ENCODE measurements at places on chromosomes 2 and 18.

DNA sequence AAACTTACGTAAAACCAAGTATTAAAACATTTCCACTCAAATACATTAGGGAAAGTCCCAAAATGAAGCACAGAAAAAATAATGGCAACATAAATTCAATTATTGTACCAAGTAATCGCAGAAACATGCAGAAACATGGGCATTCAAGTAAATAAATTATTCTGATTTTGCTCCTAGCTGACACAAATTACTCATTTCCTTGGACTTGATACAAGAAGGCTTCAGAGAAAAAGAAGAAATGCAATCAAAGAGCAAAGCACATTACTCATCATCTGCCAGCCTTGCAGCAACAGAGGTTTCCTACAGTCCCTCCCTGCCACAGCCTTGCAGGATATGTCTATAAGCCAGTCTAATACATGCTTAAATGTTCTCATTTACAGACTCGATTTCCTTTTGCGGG, 439.8 kb upstream of the LYPD1 start:
- peak; percentile 93 for DNase-seq

DNA sequence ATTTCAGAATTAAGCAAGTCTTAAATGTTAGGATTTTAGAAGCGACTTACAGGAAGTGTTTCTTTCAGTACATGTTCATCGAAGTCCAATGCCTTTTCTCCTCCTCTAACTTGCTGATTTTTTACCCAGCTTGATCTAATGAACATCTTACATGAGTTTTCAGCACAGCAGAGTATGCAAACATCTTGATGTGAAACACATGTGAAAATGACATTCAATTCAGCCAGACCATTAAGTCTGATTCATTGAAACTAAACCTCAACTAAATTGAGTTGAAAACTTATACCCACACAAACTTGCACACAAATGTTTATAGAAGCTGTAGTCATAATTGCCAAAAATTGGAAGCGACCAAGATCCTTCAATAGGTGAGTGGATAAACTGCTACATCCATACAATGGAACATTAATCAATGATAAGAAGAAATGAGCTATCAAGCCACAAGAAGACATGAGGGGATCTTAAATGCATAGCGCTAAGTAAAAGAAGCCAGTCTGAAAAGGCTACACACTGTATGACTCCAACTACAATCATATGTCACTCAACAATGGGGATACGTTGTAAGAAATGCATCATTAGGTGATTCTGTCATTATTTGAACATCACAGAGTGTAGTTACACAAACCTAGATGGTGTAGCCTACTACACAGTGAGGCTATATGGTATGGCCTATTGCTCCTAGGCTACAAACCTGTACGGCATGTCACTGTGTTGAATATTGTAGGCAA, 18.5 kb downstream of the PSTPIP2 start:
- DNase-seq, result no peak

DNA sequence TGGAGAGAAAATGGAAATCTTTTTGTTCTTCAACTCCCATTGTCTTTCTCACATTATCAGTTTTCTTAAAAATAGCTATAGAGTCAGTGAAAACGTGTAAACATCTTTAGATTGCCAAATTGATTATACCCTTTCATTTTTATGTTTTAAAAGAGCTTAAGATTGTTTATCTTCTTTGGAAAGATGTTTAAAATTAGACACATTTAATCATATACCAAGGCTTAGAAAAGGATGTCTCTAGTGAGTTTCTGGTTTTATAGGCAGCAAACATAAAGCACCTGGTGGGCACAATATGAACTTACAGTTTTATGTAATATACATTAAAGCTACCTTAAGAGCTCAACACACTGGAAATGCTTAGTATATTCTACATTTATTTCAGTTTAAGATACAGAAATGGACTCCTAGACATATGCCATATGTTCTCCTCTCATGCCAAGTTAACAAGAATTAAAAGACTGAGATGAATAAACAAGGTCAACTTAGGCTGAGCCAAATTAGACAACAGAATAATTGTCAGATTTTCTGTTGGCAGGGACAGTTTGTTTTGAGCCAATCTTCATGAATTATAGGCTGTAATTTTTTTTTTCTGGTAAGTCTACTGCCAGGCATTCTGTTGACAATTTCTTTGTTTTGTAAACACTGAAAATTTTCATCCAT, 112.7 kb downstream of the OTX1 start:
- peak; percentile 3 for DNase-seq

DNA sequence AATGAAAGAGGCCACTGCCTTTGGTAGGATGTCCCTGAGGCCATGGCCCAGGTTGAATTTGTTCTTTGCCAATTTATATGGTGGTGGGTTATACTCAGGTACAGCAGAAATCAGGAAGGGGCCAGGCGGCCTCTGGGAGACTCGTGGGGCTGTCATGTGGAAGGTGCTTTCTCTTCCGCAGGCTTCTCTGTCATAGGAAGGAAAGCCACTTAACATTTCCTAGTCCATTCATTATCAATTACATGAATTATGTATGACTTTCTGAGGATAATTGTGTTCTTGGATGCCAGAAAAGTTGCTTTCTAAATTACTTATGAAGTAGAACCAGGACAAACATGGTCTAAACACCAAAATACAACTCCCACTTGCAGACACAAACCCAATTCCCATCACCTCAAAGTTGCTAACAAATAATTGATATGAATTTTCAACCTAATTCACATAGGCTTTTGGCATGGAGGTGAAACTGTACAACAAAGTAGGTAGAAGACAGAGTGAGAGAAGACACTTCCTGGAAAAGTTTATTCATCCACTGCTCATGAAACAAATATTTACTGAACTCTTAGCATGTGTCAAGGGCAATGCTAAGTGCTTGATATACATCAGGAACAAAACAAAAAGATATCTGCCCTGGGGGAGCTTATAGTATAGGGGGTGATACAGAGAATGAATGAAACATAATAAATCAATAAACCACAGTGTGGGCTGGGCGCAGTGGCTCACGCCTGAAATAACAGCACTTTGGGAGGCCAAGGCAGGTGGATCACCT, 50.5 kb upstream of the CHMP1B start:
- DNase-seq, result no peak

GRCh38 chr2:25742501-25742900, 69.1 kb upstream of the DTNB start:
- no peak for DNase-seq

DNA sequence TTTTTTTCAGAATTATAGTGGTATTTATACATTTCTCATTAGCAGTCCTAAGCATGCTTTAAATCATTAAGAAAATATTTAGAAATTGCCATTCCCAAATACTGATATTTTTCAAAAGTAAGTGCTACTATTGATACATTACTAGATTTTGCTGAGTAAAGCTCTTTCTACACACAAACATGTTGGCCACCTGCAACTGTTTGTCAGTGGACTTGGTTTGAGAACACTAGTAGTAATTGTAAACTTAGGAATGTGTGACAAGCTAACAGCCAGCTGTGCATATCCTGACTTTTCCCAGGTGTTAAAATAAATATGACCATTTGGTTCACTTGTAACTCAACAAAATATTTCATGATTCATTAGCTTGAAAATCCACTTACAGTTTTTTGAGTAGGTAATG, 103.1 kb downstream of the MSTN start:
- DNase-seq, result no peak

DNA sequence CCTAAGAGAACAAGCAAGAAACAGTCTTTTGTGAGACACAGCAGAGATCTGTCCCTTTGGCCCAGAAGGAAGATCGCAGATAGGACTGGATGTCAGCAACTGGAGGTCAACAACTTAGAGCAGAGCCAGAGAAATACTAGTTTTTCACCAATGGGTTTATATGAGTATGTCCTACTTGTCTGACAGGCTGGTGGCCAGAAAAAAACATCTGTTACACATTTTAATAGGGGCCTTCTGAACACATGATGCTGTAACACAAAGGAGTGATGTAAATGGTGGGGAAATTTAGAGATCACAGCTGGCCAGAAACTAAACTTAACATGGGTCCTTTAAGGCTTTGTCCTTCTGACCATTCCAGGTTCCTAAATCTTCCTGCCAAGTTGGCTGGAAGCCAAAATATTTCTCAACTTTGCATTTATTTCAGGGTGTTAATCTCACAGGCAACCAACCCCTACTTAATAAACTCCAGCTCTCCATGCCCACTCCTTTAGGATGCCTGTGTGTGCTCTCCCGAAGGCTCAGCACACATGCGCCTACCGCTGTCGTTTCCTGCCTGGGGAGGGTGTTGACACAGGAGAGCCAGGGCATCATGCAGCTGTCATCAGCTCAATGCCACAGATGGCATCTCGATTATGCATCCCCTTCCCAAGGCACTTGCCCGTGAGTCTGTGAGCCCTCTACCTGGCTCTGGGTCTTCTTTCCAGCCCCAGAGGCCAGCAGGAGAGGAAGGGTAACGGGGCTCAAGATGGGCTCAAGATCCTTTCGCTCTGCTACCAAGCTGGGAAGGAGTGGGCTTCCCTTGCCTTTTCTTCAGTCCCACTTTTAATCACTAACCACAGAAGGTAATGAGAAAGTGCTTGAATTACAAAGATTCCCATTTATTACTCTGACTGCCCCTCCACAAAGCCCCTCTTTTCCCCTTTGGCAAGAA, 252.5 kb downstream of the ETAA1 start:
- no peak for DNase-seq

DNA sequence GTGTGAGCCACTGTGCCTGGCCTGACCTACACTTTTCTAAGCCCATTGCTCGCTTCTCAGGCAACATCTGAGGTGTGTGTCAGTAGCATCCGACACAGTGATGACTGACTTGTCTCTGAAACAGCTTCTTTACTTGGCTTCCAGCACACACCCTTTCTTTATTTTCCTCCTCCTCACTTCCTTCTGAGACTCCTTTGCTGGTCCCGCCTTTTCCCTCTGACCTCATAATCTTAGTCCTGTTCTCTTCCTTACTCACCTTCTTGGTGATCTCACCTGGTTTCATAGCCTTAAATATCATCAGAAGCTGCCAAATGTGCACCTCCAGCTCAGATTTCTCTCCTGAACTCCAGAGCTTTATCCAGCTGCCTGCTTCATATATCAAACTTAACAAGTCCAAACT, 66.6 kb upstream of the PELI1 start:
- DNase-seq, result no peak

DNA sequence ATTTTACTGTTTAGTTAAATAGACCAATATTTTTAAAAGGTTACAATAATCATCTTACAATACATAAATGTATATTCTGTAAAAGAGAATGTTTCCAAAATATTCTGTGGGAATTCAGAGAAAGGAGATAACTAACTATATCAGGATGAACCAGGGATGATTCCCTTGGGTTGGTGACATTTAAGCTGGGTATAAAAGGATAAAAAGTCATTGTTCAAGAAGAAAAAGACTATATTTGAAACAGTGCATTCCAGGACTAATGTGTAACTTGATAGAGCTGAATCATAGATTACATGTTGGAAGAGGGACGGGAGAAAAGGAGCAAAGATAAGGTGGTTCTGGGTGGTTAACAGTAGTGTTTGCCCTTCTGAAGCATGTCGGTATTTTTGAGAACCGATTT, 10.1 kb downstream of the RASGRP3 start:
- no peak for DNase-seq

GRCh38 chr2:129456691-129457090, 522.8 kb upstream of the RAB6C start:
- no peak for DNase-seq

- DNase-seq, result no peak
These were observed 409.4 kb upstream of the ETAA1 start for GRCh38 chr2:66987733-66988132.

- no peak for DNase-seq
These were observed 36.0 kb upstream of the NPAS2 start for GRCh38 chr2:100783987-100784386.

GRCh38 chr18:31057051-31057450, 14.5 kb upstream of the DSC3 start:
- no peak for DNase-seq

DNA sequence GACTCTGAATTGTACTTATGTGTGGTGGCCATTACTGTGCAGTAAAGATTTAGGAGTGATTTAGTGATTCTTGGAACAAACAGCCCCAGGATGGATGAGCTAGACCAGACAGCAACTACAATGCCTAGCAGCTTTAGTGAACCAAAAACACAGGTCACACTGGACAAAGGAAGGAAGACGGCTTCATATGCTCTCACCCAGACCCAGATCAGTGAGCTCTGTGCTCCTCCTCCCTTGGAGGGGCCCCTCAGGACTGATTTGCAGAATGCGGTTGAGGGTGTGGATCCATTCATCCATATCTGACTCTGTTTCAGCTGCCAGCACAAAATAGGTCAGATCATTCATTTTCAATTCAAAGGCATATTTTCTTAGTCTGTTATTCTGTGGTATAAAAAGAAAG, 159.7 kb upstream of the CCDC195 start:
- no peak for DNase-seq

GRCh38 chr2:132562245-132562644, 107.8 kb downstream of the LYPD1 start:
- peak; percentile 59 for DNase-seq

- DNase-seq, result no peak
These were observed 56.1 kb upstream of the DCC start for GRCh38 chr18:52283927-52284326.

- DNase-seq, result peak; percentile 60
These were observed 347.4 kb downstream of the PARD3B start for GRCh38 chr2:204892506-204893255.

DNA sequence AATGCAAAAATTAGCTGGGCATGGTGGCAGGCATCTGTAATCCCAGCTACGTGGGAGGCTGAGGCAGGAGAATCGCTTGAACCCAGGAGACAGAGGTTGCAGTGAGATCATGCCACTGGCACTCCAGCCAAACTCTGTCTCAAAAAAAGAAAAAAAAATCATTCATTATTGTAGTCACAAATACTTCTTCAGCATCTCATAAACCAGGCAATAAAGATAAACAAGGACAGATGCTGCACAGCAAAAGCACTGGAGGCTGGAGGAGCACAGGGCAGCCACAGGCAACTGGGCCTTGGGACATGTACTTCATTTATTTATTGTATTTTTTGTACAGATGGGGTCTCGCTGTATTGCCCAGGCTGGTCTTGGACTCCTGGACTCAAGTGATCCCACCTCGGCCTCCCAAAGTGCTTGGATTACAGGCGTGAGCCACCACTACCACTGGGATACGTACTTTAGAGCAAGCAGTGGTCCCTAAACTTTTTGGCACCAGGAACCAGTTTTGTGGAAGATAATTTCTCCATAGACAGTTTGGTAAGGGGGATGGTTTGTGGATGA, 16.8 kb upstream of the MAT2A start:
- DNase-seq, result no peak

Measured in ELR (cell line).